ENCODE measurements at places on chromosomes 16 and 17. TPM values are rescaled to one million over a fixed set of nuclear protein-coding genes. Genes with fewer than 3 reads are reported as not detected.

ZNF23 gene
- 4.9 TPM for total RNA-seq

GRCh38 chr16:68889508-68890150 is 46.3 kb downstream of the TANGO6 start:
- DNase-seq, result no peak

DNA sequence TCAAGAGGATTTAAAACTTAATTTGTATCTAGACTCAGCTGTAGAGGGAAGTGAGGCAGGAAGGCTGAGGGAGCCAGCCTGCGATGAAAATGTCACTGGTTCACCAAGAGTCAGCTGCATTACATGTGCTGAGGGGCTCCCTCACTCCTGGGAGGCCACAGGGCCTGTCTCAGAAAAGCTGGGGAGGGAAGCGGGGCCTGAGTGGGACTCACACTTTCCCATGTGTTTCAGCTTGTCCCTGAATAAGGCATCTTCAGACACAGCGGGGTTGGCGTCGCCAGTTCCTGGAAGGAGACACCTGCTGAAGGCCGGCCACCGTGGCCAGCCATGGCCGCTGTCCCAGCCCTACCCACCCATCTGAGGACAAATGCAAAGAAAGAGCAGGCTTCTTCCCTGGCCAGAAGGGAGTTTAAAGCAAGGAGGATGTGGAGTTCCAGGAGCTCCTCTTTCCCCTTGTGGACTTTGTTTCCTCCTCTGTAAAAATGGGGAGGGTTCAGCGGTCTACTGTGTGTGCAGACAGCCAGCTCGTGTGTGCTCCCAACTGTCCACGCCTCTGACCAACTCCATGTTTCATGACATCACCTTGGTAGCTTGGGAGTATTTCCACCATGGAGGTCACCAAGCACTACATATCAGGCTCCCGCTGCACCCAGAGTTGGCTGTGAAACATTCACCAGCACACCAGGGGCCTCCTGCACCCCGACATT is 19.2 kb upstream of the MRPS23 start:
- no peak for DNase-seq

- DNase-seq, result no peak
Measured at GRCh38 chr17:79019632-79020584, 4.1 kb upstream of the C1QTNF1 start.

- no peak for DNase-seq
Measured at GRCh38 chr17:31699281-31699680, 159.8 kb downstream of the COPRS start.
